ENCODE measurements at places on chromosomes 1 and 21.
A peak's percentile ranks its signal among the peaks of the same experiment; 100 is the strongest.

- no peak for DNase-seq
These were observed 482 bp downstream of the TM2D1 start for GRCh38 chr1:61724506-61724812.

GRCh38 chr21:35204850-35205541 is 155.9 kb upstream of the RUNX1 start:
- DNase-seq, result peak; percentile 78

GRCh38 chr1:43058545-43059360 is 100.1 kb upstream of the SLC2A1 start:
- DNase-seq, result no peak

- no peak for DNase-seq
These were observed 574.0 kb downstream of the KCNT2 start for GRCh38 chr1:196034080-196034706.

- DNase-seq, result no peak
These were observed 29.8 kb upstream of the RCOR3 start for GRCh38 chr1:211229365-211229759.

DNA sequence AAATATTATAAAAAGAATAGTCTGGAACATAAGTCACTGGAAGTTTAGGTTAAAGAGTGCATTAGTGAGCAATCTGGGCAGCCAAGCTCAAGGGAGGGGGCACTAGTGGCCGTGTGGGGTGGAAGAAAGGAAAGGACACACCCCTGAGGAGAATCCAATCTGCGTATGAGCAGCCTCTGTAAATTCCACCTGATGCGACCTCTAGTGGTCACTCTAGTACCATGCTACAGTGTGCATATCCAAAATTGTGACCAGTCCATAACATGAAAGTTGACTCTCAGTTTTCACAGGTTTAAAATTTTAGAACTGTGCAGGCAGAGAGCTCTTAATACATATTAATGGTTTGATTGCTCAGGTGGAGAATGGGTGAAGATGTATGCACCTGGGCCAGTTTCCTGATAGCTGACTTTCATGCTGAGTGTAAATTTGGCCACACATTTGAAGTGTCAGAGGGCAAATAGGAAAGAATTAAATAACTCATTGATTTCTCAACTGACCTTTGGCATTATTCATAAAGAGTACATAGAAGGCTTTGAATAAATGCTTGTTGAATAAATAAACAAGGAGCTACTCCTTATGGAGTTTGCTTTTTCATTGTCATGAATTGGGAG is 105.9 kb upstream of the C21orf91 start:
- no peak for DNase-seq

DNA sequence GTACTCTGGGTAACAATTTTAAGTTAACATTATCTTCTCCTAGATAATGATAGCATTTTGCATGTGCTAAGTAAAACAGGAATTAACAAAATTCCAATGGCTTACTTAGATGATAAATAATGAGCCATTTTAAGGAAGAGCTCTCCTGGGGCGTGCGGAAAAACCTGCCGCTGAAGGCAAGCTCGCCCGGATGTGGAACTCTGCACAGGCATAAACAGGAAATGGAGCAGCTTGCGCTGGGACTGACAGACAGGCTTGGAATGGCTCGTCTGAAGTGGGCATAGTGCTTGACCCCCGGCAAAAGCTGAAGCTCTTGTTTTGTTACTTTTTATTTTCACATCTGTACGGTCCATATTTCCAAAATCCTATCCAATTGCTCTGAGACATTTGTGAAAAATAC is 169.2 kb downstream of the ZNF281 start:
- DNase-seq, result no peak

- no peak for DNase-seq
These were observed 27.9 kb downstream of the MATN1 start for GRCh38 chr1:30695439-30695841.

GRCh38 chr1:208709981-208710380 is 465.8 kb upstream of the PLXNA2 start:
- no peak for DNase-seq

GRCh38 chr1:151581451-151581850 is 30.4 kb upstream of the SNX27 start:
- DNase-seq, result no peak

DNA sequence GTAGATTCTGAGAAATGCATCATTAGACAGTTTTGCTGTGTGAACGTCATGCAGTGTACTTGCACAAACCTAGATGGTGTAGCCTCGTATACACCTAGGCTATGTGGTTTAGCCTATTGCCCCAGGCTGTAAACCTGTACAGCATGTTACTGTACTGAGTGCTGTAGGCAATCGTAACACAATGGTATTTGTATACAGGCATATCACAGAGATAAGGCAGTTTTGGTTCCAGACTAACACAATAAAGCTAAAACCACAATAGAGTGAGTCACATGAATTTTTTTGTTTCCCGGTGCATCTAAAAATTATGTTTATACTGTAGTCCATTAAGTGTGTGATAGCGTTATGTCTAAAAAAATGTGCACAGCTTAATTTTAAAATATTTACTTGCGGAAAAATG is 6.9 kb downstream of the IL10RB start:
- no peak for DNase-seq

DNA sequence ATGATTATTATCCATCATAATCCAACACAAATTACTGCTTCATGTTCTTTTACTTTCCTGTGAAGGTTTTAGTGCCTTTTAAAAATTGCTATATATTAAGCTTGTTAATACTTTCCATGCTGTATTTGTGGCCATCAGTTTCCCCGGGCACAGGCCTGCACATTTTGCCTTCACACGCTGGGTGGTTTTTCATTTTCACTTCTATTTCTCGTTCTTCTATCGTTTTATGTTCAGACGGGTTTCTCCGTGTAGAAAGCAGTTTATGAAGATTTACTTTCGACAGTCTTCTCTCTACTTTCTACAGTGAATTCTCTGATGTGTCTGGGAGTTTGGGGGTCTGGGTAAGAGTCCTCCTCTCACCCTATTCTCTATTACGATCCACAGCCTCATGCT is 9.5 kb downstream of the RUNX3 start:
- DNase-seq, result no peak

GRCh38 chr1:21161842-21162241 is 14.9 kb downstream of the EIF4G3 start:
- no peak for DNase-seq

DNA sequence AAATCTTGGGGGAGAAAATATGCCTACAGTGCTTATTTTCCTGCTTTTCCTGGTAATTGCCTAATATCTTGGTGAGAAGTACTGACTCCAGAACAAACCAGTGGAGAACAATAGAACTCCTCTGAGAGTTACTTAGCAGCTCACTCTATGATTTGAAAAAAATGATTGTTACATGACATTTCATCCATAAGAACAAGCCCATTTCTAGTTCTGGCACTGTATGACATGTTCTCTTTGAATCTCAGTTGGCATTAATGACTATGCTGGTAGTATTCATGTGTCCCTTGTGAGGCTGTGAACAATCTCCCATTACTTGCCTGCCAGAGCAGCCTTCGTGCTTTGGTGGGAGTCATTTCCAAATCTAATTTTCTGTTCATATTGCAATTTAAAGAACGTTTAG is 58.0 kb downstream of the CLIC4 start:
- DNase-seq, result no peak

- DNase-seq, result no peak
These were observed 56.3 kb upstream of the FAM20B start for GRCh38 chr1:178969226-178969987.

DNA sequence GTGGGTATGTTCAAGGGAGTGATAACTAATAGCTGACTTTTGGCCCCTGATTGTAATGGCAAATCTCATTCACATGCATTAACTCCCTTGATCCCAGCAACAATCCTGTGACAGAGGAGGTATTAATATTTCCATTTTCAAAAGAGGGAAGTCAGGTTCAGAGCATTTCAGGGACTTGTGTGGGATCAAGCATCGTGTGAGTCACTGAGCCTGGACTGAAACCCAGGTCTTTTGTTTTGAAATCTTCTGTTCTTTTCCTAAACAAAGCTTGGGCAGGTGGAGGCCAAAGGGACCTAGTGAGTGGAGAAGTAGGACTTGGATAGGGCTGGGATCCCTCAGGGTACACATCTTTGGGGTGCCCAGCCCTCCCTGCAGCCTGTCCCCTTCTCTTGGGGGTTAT is 37.9 kb downstream of the ETNK2 start:
- no peak for DNase-seq
